Muscle of back (tissue), 13 donors: ENCODE measurements at places on chromosomes 11 and 22.

- DNase-seq, result no peak
Observed at GRCh38 chr22:28419919-28420318, 259.7 kb downstream of the TTC28 start.

DNA sequence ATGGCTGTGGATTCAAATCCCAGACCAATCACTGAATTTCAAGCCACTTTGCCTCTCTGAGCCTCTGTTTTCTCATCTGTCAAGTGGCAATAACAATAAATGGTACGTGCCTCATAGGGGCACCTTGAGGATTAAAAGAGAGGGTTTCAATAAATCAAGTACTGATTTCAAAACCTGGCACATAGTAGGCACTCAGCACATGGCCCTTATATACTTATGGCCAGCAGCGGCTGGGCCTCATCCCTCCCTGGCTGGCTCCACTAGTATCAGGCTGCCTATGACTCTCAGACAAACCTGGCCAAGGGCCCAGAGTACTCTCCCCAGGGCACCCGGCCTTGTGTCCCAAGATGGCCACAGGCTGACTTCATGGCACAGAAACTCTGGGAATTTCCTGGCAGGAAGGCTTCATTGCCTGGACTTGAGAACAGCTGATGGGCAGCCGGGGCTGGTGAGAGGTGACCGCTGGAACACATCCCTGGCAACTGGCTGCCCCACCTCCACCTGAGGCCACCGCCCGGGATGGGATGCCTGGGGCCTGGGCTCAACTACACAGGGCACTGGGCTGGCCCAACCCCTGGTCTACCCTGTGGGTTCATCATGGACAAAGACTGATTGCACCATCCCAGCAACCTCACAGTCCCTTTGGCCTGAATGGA, 3.4 kb downstream of the FADS3 start:
- DNase-seq, result peak; percentile 77

DNA sequence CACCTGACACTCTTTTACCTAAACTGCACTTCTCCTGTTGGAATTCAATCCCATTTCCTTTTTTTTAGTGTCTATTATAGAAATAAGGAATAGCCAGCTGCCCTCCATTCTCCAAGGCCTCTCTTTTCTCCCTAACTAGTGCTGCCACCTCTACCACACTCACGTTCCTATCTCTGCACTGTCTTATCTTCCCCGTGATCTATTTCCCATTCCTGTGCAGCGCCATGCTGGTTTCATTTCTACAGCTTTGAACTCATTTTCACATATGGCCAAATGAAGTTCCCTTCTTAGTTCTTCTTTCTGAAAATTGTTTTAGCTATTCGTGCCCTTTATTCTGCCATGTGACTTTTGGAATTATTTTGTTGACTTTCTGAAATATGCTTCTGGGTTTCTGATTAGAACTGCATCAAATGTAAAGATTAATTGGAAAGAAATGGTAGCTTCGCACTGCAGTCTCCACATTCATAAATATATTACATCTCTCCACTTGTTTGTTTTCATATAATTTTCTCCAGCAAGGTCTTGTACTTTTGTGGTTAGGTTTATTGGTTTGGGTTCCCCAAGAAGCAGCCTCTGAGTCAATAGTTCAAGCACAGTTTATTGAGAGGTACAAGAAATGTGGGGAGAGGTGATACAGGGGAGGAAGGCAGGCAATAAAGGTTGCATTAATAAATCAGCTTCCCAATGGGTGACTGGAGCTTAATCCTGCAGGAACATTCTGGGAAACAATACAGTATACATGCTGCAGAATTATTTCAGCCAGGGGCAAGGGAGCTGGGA, 43.7 kb upstream of the DRD2 start:
- DNase-seq, result no peak

- DNase-seq, result no peak
Observed at GRCh38 chr22:29300807-29301601, 5.4 kb upstream of the GAS2L1 start.

DNA sequence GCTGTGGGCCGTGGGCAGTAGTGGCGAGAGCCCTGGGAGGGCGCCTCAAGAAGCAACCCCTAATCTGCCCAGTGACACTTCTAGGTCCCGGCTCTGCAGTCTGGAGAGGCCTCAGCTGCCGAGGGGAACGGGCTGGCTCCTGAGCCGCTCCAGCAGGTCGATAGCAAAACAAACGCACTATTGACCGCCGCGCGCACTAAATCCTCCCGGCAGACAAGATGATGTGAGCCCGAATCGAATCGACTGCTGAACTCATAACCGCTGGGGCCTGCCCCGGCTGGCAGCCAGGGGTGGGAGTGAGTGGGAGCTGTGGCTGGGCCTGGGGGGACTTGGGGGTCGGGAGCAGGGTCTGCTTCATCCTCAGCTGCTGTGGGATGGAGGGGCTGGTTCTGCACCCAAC, 36.1 kb downstream of the FLRT1 start:
- DNase-seq, result no peak

DNA sequence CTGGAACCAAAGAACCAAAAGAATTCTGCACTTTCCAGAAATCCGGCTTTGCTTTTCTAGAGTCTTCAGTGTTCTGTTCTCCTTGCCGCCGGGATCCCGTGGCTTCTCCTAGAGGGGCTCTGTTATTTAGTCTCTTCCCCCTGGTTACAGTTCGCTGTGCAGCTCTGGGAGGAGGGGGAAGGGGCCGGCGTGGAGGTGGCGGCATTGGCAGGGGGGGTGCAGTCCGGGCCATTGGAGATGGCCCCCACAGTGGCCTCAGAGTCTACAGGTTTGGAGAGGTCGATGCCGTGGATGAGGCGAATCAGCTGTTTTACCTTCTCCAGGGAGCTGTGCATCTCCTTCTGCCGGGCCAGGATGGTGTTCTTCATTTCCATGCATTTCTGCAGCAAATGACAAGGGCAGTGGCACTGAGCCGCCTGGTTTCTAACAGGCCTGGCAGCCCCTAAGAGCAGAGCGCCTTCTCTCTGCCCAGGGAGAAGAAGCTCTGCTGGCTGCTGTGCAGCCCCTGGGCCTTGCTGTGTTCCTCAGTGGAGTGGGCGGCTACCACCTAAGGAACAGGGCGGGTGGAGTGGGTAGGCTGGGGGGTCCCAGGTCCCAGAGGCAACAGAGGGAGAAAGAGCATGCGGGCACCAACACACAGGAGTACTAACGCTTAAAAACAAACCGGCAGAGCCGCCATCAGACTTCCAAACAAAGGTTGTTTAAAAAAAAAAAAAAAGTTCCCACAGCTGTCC, 11.6 kb downstream of the LARGE2 start:
- no peak for DNase-seq

DNA sequence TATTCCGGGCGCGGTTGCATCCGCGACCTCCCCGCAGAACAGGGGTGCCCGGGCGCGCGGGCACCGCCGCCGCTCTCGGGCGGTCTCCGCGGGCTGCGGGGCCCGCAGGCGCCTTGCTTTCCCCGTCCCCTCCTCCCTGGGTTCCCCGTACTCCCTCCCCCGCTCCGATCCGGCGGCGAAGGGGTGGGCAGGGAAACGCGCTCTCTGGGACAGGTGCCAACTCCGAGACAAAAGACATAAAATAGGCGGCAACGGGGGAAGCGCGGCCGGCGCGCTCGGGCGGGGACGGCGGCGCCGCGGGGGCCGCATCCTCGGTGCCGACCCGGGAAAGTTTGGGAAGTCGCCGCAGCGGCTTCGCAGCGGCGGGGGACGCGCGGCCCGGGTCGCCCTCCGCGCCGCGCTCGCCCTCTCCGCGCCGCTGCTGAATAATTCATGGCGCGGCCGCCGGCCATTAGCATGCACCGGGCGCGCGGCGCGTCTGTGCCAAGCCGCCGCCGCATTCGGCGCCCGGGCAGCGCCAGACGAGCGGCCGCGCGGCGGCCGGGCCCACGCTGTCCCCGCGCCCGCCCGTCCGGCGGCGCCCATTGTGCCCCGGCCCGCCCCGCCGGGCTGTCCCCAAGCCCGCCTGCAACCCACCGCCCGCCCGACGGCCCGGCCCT, 78.7 kb upstream of the PPARA start:
- DNase-seq, result peak; percentile 96

DNA sequence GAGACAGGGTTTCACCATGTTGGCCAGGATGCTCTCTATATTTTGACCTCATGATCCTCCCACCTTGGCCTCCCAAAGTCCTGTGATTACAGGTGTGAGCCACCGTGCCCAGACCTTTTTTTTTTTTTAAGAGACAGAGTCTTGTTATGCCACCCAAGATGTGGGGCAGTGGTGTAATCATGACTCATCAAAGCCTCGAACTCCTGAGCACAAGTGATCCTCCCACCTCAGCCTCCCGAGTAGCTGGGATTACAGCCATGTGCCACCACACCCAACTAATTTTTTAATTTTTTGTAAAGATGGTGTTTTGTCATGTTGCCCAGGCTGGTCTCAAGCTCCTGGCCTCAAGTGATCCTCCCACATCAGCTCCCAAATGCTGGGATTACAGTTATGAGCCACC, 37.9 kb downstream of the IZUMO1R start:
- no peak for DNase-seq

DNA sequence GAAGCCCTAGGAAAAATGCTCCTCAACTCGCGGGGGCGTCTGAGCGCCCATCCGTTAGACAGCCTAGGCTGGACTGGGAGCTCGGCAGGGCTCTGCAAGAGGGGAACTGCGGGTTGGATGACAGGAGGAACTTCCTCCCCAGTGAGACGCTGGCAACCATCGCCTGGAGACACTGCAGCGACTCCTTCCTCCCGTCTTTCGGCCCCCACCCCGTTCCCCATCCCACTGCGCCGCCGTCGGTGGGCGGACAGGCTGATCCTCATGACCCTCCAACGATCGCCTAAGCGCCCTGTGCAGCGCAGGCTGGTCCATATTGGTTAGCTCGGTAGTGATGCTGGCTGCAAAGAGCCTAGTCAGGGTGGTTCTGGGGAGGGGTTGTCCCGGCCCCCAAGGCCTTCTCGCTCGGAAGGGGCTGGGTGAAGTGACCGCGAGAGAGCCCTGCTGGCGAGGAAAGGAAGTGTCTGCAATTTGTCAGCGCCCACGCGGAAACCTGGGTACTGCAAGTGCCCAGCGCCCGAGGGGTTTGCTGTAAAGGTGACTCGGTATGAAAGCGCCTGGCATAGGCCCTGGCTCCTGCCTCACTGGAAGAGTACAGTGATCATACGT, 638 bp downstream of the NRGN start:
- no peak for DNase-seq

- DNase-seq, result no peak
Observed at GRCh38 chr11:117251506-117251905, 19.0 kb downstream of the RNF214 start.

DNA sequence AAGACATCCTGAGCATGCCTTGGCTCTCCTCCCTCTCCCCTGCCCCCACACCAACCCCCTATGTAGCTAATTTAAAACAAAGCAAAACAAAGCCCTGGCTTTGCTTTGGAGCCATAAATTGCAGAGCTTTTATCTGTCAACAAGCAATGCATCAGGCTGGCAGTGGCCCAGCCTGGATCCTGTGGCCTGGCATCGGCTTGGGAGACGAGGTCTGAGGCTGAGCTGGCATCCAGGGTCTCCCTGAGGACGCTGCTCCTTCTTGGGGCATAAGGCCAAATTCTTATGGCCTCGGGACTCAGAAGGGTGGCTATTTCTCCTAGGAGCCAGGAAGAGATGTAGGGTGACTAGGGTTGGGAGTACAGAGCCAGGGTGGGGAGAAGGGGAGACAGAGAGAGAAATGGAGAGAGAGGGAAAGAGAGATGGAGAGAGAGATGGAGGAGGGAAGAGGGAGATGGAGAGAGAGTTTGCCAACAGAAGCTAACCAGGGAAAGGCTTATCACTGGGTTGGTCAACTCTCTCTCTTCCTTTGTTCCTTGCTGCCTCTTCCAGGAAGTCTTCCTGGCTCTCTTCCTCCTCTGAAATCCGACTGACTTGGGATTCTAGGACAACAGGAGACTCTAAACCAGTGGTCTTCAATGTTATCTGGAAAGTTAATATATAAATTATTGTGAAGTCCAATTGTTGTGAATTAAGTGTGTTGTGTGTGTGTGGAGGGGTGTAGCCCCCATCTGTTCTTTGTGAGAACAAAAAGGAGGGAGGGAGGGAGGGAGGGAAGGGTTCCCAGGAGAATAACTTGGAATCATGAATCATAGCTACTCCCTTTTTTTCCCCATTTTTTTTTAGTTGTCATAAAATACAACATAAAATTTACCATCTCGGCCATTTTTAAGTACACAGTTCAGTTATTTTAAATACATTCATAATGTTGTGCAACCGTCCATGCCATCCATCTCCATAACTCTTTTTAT, 29.1 kb downstream of the TSPAN18 start:
- DNase-seq, result peak; percentile 75

GRCh38 chr11:13942971-13943381, 19.5 kb upstream of the SPON1 start:
- no peak for DNase-seq

DNA sequence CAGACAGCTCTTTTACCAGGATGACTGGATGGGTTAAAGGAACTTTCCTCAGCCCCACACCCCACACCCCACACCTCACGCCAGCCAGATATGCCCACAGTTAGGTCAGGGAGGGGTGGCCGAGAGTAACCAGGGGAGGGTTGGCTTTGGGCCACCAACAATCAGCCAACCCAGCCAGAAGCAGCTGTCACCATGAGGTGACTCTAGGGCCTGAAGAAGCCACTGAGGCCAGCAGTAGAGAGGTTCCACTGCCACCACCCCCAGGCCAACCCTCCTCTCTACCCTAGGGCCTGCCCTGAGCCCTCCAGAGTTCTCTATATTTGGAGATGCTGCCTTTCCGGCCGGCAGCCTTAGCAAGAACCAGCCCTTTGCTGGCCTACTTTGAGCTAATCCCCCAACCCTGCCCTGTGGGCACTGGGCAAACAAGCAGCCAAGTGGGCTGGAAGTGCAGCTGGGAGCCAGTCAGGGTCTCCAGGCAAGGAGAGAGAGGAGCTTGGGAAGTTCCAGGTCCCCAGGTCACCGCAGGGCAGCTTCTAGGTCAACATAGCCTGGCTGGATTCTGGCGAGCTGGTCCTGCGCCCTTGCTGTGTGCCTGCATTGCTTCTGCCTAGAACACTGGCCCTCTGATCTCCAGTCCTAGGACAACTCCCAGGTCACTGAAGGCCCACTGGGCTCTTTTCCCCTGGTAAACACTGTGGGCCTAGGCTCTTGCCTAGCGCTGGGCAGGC, 12.0 kb upstream of the SYT8 start:
- DNase-seq, result no peak

- DNase-seq, result peak; percentile 32
Observed at GRCh38 chr11:1917523-1918435, 1.7 kb upstream of the TNNT3 start.

- no peak for DNase-seq
Observed at GRCh38 chr11:115980337-115981103, 476.3 kb upstream of the CADM1 start.

DNA sequence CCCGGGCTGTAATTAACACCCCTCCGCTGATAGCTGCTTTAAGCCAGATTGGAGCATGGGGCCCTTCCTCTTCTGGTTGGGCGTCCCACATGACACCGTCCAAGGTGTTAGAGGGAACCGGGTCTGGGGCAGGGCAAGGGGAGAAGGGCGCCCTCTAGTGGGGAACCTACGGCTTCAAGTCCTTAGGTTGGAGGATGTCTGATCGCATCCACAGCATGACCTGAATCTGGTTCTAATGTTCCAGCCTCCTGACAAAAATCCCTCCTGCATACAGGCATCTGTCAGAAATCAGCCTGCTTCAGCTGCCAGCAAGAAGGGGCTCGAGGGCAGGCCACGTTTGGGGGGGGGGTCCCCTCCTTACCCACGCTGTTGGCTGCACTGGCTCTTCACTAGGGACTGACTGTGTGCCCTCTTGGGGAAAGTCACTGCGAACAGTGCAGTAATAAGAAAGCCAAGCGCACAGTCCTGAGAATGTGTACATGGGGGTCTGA, 94.2 kb upstream of the TBCEL start:
- DNase-seq, result peak; percentile 14

GRCh38 chr11:127962416-127962815, 624.9 kb downstream of the ETS1 start:
- DNase-seq, result no peak
